ENCODE measurements at places on chromosomes 3 and 15.

DNA sequence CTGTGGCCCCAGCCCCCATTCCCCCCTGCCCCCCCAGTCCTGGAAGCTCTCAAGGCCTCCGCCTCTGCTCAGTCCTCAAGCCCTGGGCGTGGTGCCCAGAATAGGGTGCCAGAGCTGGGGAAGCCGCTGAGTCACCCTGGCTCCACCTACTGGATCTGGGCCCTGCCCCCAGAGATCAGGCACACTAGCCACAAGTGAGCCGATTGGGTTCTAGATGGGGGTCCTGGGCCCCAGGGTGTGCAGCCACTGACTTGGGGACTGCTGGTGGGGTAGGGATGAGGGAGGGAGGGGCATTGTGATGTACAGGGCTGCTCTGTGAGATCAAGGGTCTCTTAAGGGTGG, 5.7 kb downstream of the EIF4G1 start:
- peak; percentile 97 for DNase-seq

GRCh38 chr3:46122091-46122490, 86.0 kb downstream of the CCR1 start:
- DNase-seq = no peak

GRCh38 chr3:33658991-33659848, 58.8 kb downstream of the CLASP2 start:
- DNase-seq = peak; percentile 88

GRCh38 chr3:27629366-27629765, 92.8 kb downstream of the EOMES start:
- no peak for DNase-seq

DNA sequence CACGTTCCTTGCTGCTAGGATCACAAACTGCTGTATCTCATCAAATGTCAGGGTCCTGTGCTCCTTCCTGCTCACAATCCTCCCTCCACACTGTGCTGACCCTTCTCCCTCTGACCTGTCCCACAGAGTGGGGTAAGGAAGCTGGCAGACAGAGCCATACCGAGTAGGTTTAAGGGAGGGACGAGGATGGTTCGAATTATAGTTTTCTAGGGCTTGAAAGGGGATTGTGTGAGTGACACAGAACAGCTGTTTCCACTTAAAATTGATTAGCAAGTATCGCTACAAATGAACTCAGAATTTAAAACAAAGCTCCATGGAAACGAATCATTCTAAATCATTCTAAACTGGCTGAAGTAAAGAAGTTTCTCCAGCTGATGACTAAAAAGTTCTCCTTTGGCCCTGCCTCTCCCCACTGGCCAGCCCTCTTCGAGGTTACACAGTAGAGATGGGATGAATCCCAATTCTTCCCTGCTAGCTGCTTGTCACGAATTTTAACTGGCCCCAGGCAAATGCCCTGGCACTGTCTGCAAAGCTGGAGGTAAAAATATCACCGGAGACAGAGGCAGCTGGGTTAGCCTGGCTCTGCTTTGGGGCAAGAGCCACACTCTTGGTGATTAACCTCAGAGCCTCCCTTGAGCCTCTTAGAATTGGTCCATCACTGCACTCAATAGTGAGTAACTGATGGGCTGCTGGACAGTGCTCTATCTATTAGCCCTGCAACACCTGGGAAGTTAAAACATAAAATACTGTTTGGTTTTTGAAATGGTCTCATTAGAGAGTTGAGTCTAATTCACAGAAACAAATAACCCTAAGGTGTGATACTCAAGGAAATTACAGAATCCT, 194.9 kb downstream of the CHST2 start:
- no peak for DNase-seq

DNA sequence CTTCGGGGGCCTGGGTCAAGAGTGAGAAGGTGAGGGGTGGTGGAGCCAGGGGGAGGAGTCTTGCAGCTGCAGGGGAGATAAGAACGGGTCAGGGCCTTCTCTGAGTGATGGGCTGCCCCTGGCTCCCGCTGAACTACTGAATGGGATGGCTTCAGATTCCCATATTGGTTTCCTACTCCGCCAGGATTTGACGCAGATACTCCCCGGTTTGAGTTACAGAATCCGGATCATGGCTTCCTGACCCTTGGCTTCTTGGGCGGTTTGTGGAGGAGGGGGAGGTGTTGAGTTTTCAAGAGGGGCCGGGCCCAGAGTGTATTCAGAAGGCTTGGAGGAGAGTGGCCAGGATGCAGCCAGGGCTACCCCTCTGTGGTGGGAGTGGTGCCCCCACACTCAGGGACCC, 119.9 kb upstream of the ATP2B2 start:
- no peak for DNase-seq

DNA sequence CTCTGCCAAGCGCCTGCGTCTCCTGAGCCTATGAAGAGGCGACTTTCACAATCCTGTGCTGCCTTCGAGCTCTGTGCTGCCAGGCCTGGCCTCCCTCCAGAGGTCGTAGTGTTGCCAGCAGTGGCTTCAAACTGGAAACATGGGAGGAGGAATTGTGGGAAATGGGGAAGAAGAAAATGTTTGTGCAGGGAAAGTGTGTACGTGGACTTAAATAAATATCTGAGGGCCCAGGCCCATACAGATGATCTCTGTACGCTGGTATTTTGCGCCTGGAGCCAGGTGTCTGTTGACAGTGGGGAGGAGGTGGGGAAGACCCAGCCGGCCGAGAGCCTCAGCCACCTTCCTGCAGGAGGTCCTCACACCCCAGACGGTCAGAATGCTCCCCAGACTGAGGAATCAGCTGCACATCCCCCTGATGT, 44.6 kb downstream of the ZBTB38 start:
- peak; percentile 86 for DNase-seq

GRCh38 chr3:66133050-66133757, 87.6 kb upstream of the SLC25A26 start:
- DNase-seq = no peak

GRCh38 chr3:130539005-130539404, 22.0 kb downstream of the COL6A6 start:
- peak; percentile 46 for DNase-seq

DNA sequence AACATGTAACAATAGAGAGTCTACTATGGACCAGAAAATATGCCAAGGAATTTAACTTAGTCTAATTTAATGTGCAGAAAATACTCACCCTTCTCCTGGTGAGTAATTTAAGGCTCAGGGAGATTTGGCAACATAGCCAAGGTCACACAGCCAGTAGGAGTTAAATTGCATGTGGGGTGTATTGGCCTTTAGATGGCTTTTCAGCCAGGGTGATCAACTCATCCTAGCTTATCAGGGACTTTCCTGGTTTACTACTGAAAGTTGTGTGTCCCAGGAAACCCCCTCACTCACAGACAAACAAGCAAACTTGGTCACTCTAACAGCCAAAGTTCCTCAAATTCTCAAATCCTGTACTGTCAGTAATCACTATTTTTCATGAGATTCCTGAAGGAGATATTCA, 2.6 kb upstream of the SLC9A9 start:
- DNase-seq = no peak

GRCh38 chr3:122572940-122573412, 4.5 kb upstream of the PARP15 start:
- no peak for DNase-seq

DNA sequence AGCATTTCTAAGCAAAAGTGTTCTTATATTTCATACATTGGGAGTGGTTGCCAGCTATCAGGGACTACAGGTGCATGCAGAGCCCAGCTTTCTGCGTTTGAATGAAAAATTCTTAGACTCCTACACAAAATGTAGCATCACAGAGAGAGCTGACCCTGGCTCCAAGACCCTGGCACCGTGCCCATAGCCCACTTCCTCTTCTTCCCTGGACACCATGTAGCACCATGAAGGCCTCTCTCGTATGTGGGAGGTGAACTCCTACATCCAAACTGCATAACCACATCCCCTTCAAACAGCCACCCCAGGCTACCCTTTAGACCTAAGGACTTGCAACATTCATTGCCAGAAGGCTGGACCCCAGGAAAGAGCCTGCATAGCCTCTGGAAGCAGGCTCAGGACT, 35.8 kb upstream of the ATOSA start:
- DNase-seq = no peak

DNA sequence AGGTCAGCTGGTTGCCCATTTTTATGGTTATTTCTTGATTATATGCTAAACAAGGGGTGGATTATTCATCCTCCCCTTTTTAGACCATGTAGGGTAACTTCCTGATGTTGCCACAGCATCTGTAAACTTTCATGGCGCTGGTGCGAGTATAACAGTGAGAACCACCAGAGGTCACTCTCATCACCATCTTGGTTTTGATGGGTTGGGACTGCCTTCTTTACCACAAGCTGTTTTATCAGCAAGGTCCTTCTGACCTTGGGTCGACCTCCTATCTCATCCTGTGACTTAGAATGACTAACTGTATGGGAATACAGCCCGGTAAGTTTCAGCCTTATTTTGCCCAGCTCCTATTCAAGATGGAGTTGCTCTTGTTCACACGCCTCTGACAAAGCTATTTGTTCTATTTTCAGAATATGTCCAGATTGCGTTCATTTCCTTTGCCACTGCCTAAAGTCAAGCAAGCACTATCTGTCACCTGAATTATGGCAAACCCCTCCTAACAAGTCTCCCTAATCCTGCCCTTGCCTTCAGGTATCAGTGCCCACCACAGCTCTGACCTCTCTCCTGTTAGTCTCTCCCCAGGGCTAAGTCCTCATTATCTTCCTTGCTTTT, 308.5 kb downstream of the ROBO2 start:
- peak; percentile 10 for DNase-seq

DNA sequence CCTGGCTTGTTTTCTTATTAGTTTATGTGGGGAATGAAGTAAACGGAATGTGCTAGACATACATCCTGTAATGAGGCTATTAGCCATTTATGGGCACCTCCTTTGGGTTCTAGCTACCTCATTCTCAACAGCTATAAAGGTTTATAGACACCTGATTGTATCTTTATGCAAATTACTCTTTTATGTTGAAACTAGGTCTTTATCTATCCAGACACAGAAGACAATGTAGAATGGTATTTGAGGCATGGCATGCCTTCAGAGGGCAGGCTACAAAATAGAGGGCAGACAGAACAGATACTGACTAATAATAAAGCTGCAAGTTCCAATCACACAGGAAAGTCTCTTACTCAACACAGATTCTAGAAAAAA, 27.1 kb downstream of the TBC1D2B start:
- no peak for DNase-seq

DNA sequence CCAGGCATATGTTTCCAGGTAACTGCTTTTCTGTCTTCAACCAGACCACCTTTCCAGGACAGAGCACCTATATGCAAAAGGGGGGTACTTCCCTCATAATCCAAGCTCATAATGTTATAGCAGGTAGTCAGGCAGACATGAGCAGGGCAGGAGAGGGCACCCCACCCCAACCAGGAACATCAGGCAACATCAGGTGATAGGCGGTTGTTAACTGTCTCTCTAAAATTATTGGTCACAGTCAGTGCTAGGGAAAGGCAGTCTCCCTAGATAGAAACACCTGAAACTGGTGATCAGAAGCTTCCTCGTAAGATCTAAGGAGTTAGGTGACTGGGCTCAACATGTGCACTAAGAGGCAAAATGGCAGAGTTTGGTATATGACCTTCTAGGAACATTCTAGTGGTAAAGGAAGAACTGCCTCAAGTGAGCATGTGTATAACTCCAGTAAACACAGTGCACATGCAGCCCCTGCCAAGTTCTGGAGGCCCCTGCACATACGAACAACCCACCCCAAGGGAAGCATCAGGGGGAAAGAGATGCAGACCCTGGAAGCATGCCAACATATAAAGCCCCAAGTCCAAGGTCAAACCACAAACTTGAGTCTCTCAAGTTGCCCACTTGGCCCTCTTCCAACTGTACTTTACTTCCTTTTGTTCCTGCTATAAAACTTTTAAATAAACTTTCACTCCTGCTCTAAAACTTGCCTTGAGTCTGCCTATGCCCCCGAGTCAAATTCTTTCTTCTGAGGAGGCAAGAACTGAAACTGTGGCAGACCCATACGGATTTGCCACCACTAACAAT, 270.9 kb downstream of the ULK4 start:
- DNase-seq = peak; percentile 46

DNA sequence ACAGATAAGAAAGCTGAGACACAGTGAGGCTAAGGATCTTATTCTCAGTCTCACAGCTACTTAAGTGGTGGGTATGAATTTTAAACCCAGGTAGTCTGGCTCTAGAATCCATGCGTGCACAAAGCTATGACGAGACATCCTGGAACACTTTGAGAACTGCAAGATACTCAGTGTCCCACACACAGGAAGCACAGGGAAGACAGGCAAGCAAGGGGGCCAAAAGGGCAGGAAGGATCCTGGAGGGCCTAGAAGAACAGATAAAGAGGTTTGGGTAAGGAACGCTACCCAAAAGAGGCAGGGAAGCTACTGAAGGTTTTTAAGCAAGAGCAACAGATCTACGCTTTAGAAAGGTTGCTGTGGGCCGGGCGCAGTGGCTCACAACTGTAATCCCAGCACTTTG, 99.1 kb upstream of the HES1 start:
- DNase-seq = no peak

- DNase-seq = peak; percentile 72
Measured at GRCh38 chr3:57127891-57128518, 37.1 kb downstream of the IL17RD start.

- DNase-seq = no peak
Measured at GRCh38 chr3:70855149-70855548, 542.7 kb upstream of the MDFIC2 start.

DNA sequence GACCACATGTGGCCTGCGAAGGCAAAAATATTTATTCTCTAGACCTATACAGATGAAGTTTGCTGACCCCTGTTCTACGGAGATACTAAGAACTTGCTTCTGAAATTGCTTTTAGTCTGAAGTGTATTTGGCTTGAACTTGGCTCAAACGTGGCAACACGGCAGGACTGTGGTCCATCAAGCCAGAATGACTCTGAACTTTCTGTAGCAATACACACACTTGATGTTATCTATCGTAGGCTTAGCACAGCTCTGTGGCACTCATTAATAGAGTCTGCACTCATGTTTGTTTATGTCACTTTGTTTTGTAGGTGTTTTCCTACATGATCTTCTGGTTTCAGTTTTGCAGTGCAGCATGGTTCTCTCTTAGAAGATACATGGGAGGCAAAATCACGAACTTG, 298.1 kb downstream of the ADAMTS17 start:
- no peak for DNase-seq

DNA sequence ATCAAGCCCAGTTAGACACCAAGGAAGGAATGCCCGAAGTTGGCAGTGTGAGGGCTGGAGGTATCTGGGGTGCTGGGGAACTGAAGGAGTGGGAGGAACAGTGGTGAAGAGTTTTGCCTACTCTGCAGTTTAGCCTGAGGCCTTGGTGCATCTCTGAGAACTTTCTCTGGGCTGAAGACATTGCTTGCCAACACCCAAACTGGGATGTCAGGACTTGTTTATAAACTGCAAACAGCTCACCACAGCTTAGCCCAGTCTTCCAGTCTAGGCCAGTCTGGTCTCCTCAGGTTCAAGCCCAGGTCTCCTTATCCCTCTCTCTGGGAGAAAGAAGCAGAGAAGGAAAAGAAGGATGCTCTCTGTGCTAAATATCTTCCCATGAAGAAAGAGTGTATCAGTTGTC, 68.0 kb upstream of the BOC start:
- DNase-seq = no peak

DNA sequence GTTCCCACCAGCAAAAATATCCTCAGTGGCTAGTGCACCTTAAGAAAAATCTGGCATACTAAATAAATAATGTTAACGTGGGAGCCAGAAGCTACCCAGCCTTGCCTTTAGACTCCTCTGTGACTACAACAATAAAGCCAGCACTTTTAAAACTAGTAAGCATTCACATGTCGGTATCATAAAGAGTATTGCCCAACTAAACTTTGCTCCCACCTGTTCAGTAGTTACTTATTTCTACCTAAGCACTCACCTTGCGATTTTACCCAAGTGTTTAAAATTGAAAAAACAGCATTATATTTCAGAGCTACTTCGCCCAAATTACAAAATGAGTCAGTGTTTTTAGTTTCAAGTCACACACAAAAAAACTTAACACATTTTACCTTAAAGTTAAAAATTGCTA, 12.8 kb downstream of the ALDH1L1 start:
- DNase-seq = no peak

All from umbilical cord (tissue), 2 donors.